ENCODE measurements at places on chromosomes 12 and 14.

GRCh38 chr14:104885973-104886689, 21.1 kb downstream of the CEP170B start:
- DNase-seq = no peak

GRCh38 chr14:69153873-69154270, 953 bp upstream of the DCAF5 start:
- DNase-seq = no peak

- DNase-seq = no peak
Observed at GRCh38 chr12:47281667-47282171, 202.0 kb upstream of the AMIGO2 start.

- no peak for DNase-seq
Observed at GRCh38 chr14:39459795-39460478, 27.7 kb upstream of the FBXO33 start.

DNA sequence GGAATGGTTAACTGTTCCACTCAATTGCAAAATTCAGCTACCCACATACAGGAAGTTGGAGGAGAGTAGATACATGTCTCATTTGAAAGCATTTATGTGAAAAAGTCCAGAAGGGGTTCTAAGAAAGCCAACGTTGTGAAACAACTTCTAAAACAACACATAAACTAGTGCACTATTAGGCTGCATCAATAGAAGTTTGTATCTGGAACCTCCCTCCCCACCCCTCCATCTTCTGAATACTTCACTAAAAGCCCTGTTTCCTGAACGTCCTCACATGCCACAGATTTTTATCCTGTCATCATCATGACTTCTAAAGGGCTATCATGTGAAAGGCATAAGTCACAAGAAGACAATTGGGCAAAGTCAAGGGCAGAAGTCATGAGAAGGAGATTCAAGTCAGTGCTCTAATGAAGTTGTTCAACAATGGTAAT, 5.5 kb downstream of the KRT79 start:
- DNase-seq = no peak

DNA sequence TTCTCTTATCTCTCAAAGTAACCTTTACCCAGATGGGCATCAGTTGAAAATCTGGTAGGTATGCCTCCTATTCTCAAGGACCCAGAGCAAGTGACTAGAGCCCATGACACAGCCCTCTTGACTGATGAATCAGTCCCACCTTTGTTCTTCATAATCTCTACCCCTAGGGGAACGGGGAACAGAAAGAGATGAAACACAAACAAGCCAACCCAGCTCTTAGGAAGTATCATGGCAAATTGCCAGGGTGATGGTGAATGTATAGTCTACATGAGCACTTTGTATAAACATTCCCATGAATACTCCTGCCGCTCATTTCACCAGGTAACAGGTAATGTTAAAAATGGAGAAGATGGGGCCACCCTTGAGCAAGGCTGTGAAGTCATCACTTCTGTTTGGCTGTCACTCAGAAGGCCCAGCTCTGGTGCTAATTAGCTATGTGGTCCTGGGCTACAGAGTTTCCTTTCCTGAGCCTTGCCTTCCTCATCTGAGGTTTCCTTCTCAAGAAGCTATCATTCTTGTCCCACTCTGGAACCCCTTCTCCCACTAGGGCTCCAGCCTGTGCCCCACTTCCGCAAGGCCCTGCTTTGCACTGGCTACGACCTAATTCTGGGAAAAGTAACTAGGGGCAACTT, 161.7 kb downstream of the ANO2 start:
- no peak for DNase-seq

GRCh38 chr14:25050269-25051150, 563 bp upstream of the STXBP6 start:
- no peak for DNase-seq

DNA sequence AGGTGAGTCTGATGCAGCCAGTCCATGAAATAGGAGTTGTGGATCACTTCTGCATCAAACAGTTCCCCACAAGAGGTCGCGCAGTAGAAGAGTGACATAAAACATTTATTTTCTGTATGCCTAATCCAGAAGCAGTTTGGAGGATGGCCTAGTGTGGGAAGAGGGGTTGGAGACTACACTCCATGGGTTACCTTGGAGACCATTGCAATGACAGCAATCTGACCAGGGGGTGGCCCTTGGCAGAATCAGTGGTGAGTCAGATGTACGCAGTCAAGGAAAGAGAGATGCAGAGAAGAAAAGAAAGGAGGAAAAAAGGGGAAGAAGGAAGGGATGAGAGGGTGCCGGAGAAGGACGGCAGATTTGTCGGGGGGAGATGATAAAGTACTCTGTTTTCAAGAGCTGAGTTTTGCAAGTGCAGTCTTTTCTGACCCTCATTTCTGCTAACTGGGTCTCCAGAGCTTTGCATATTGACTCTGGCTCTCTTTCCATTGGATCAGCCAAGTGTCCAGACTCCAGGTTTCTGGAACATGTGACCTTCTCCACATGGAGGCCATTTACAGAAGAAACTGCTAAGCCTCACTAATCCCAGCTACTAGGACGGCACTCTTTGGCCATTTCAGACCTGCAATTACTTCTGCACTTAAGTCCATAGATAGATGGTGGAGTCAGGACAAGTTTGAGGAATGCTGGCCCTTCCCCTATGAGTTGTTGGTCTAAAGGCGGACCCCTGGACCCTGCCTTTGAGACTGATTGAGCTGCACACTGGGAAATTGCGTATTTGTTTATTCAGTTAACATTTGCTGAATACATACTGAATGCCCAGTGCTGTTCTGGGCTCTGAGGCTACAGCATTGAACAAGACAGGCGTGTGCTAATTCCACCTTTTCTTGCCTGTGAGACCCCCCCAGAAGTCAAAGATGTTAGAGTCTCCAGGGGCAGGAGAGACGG, 424.2 kb downstream of the BCL11B start:
- no peak for DNase-seq

DNA sequence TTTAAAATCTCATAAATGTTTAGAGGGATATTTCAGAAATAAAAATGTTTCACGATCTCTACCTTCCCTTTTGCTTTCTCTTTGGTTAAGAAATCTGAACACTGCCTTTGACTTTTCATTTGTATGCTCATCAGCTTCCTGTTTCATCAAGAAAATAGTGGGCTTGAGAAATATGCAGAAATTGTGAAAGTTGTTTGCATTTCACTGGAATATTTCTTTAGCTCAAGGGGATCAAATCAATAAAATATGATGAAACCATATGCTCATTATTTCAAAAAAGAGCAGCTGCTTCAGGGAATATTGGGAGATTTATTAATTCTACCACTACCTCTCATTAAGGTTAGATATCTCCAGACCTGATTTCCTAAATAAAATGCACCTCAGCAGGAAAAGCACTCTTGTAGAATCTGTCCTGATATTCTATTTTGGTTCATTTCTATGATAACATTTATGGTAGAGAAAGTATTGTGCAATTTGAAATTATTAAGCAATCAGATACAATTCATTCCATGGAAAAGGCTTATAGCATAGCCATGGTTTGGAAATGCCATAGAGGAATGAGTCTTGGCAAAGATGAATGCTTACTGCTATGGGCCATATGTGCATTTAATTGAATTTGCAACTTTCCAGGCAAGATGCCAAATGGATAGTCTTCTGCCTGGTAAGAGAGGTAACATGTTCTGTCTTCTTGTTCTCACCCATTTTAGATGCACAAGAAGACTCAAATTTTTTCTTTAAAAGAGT, 212.6 kb upstream of the SLC16A7 start:
- DNase-seq = no peak

Measured in sciatic nerve (tissue), 2 donors.